IMR-90 (cell line): ENCODE measurements at places on chromosomes 13 and 19. TPM values are rescaled to one million over a fixed set of nuclear protein-coding genes. Genes with fewer than 3 reads are reported as not detected.

GRCh38 chr19:2273356-2274184, 8.4 kb downstream of the PEAK3 start:
- no peaks in the 10 kb centered on the region for H3K27me3 ChIP-seq
- DNase-seq, result peak; percentile 52
- H3K4me3 ChIP-seq, result no peak overlapping the region

The ICAM4 gene
- 2.3 and 2.5 TPM in 2 replicates for total RNA-seq

The RLN3 gene
- total RNA-seq, result not detected in 2 replicates

DNA sequence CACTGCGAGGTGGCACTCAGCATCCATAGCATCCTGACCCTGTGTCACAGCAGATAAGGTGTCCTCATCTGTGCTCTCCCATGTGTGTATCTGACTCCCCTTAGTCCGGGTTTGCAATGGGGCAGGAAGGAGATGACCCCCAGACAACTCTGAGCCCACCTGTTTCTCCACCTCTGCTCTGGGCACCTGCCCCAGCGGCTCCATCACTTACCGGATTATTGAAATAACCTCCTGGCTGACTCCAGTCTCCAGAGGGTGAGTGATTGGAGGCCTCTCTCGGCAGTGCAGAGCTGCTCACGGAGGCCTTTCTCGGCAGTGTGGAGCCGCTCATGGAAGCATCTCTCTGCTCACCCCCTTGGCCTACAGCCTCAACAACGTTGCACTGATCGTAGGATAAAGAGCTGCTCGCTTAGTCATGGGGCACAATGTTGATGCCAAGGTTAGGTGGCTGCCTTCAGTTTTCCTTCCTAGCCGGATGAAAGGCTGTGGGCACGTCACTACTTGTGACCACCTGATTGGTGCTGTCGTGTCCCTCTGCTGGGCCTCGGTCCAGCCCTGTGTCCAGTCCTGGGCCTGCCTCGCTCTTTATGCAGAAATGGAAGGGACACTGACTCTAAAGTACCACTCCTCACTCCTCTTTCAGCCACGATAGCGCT, 67.6 kb downstream of the TEX29 start:
- no peaks in the 10 kb centered on the region; the same call in 1 of the 2 replicates for H3K27me3 ChIP-seq
- H3K4me3 ChIP-seq, result no peak overlapping the region
- no peak for DNase-seq
- no peak overlapping the region for H3K27ac ChIP-seq
- H3K36me3 ChIP-seq, result no peaks in the 10 kb centered on the region

DNA sequence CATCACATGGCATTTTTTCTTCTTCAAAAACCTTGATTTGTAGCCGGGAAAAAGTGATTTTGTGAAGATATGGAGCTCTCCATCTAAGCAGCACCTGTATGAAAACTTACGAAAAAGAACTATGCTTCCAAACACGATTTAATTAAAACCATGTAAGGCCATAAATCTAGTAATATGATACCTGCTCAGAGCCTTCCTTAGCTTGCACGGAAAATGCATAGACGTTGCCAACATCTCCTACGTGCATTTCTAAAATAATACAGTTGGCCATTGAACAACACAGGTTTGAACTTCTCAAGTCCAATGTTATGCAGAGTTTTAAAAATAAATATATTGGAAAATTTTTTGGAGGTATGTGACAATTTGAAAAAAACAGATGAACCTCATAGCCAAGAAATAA, 59.1 kb upstream of the RNF113B start:
- H3K27ac ChIP-seq, result no peak overlapping the region
- DNase-seq, result no peak
- peaks cover under 1% of the 10 kb centered on the region; the same call in 1 of the 2 replicates for H3K36me3 ChIP-seq
- peaks cover 16% of the 10 kb centered on the region for H3K4me1 ChIP-seq
- H3K27me3 ChIP-seq, result no peaks in the 10 kb centered on the region
- no peak overlapping the region for H3K4me3 ChIP-seq

- peak overlapping the region; percentile 65 for H3K4me3 ChIP-seq
- peaks cover 9% of the 10 kb centered on the region for H3K4me1 ChIP-seq
- peak overlapping the region; percentile 80 for H3K27ac ChIP-seq
- peaks cover 3% of the 10 kb centered on the region; the same call in 1 of the 2 replicates for H3K36me3 ChIP-seq
Measured at GRCh38 chr19:32691952-32692726, 518 bp downstream of the NUDT19 start.

- H3K4me3 ChIP-seq, result peak overlapping the region; percentile 65
- H3K27me3 ChIP-seq, result no peaks in the 10 kb centered on the region
- H3K27ac ChIP-seq, result peak overlapping the region; percentile 66
- peaks cover 21% of the 10 kb centered on the region for H3K36me3 ChIP-seq
- peak; percentile 41 for DNase-seq
Measured at GRCh38 chr19:16185768-16186123, 536 bp downstream of the FAM32A start.

- H3K36me3 ChIP-seq, result no peaks in the 10 kb centered on the region
- no peak overlapping the region for H3K4me3 ChIP-seq
- H3K27ac ChIP-seq, result no peak overlapping the region
- DNase-seq, result no peak
Measured at GRCh38 chr13:53254500-53254899, 225.9 kb downstream of the OLFM4 start.

- H3K27me3 ChIP-seq, result no peaks in the 10 kb centered on the region
- H3K36me3 ChIP-seq, result no peaks in the 10 kb centered on the region; the same call in 1 of the 2 replicates
- H3K27ac ChIP-seq, result peak overlapping the region; percentile 98
- H3K4me3 ChIP-seq, result no peak overlapping the region
- DNase-seq, result peak; percentile 95
Measured at GRCh38 chr19:11142528-11143171, 12.9 kb downstream of the SPC24 start.

DNA sequence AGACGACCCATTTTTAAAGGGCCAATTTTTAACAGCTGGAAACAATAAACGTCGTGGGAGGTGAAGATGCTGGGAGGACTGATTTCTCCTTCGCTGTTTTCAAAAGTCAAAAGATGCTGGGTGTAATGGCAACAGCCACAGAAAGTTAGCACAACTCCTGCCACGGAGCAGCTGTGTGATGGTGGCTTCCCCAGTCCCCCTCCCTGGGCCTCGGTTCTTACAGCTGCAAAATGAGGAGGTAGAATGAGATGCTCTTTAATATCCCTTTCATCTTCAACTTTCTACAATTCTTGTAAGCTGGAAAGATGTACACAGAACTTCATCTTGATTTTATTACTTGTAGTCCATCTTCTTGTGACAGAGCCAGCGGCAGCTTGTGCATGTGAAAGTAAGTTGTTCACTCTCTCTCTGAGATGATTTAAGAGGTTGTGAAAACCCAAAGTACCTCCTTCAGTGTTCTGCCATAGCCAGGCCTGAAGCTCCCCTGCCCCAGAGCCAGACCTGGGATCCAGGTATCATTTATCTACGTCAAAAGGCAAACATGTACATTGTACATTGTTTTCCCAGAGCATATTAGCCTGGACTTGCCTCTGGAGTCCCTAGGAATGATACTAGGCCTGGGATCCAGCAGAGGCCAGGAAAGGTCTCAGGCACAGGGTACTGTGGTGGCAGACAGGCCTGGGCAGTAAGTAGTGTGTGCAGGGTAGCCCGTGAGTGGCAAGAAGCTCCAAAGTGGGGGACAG, 3.4 kb upstream of the UBE2L5 start:
- H3K4me1 ChIP-seq, result peaks cover 4% of the 10 kb centered on the region; the same call in 1 of the 2 replicates
- no peak overlapping the region for H3K4me3 ChIP-seq
- no peaks in the 10 kb centered on the region for H3K36me3 ChIP-seq
- DNase-seq, result no peak
- H3K27me3 ChIP-seq, result no peaks in the 10 kb centered on the region

GRCh38 chr19:19719798-19720197, 13.1 kb downstream of the ZNF14 start:
- H3K36me3 ChIP-seq, result peaks cover 9% of the 10 kb centered on the region; the same call in 1 of the 2 replicates
- H3K4me1 ChIP-seq, result no peaks in the 10 kb centered on the region
- H3K27me3 ChIP-seq, result no peaks in the 10 kb centered on the region
- DNase-seq, result no peak
- H3K4me3 ChIP-seq, result no peak overlapping the region

DNA sequence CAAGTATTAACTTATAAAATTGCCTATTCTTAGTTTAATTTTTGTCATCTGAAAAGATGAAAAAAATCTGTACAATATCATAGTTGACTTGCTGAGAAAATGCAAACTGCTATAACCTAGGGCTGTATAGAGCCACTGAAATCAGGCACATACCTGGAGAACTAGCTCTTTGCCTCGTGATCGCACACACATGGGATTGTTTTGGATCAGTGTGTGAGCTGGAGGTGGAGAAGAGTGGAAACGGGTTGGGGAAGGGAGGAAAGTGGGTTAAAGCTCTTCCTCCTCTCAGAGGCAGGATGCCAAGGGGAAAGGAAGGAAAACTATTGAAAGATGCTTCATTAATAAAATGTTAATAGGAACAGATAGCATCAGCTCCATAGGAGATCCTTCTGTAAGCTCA, 2.7 kb downstream of the MTUS2 start:
- H3K36me3 ChIP-seq, result no peaks in the 10 kb centered on the region
- H3K4me3 ChIP-seq, result no peak overlapping the region
- no peak for DNase-seq
- H3K27me3 ChIP-seq, result peaks cover 33% of the 10 kb centered on the region

The FRY gene
- 3.0 and 4.2 TPM in 2 replicates for total RNA-seq

The SIN3B gene
- total RNA-seq, result 7.9 and 9.2 TPM in 2 replicates

GRCh38 chr19:33464010-33464732, 57.4 kb downstream of the PEPD start:
- DNase-seq, result no peak
- H3K27ac ChIP-seq, result no peak overlapping the region
- no peak overlapping the region for H3K4me3 ChIP-seq
- peaks cover 2% of the 10 kb centered on the region; the same call in 1 of the 2 replicates for H3K4me1 ChIP-seq
